ENCODE measurements at places on chromosomes 2 and 18.

DNA sequence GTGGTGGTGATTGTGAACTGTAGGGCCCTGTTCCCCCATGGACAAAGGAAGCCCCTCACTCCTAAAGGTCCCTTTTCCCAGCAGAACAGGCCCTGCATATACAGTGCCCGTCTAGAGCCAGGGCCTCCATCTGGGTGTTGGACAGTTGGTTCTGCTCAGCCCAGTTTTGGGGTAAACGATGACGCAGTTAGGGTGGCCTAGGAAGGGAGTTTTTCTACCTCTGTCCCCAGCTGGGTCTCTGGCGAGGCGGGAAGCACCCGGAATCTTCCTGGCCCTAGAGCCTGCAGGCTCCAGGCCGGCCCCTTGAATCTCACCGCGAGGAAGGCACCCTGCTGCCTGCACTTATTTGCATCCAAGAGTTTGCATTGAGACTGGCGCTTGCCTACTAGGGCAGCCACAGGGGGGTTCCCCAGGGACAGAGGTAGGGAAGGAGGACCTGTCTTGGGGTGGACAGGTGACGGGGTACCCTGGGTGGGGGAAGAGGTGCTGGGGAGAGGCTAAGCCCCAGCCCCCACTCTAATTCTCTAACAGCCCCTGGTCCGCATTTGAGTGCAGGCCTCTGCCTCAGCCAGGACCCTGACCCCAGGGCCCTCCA is 529 bp upstream of the MTA3 start:
- no peak for DNase-seq

- DNase-seq = no peak
These were observed 1.1 kb downstream of the FECH start for GRCh38 chr18:57585421-57585820.

DNA sequence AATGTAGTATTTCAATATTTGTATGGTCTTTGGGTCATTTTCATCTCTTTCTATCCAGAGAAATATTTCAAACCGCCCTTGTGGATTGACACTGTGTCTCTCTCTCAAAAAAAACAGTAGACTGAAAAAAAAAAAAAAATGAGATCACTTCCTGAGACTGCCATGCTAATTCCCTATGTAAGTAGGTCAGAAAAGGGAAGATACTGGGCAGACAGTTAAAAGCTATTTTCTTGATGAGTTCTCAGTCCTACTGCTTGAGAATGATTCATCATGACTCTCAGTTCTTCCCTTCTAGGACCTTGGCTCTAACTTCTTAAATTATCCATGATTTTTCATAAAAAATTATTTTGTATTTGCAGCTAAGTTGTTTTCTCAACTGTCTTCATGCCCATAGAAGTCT is 672.3 kb upstream of the REG3G start:
- DNase-seq = no peak

- no peak for DNase-seq
These were observed 46.9 kb downstream of the PTPRM start for GRCh38 chr18:7614042-7614441.

DNA sequence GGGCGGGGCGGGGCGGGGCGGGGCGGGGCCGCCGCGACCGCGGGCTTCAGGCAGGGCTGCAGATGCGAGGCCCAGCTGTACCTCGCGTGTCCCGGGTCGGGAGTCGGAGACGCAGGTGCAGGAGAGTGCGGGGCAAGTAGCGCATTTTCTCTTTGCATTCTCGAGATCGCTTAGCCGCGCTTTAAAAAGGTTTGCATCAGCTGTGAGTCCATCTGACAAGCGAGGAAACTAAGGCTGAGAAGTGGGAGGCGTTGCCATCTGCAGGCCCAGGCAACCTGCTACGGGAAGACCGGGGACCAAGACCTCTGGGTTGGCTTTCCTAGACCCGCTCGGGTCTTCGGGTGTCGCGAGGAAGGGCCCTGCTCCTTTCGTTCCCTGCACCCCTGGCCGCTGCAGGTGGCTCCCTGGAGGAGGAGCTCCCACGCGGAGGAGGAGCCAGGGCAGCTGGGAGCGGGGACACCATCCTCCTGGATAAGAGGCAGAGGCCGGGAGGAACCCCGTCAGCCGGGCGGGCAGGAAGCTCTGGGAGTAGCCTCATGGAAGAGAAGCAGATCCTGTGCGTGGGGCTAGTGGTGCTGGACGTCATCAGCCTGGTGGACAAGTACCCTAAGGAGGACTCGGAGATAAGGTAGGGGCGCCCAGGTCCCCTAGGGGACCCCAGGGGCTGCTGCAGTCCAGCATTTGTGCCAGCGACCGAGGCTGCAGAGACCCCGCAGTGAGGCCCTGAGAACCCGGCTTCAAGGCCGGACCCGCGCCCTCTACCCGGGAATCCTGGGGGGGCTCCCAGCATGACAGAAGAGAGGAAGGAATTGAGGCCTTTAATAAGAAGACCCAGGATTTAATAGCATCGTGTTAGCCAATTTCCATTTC is at the start of gene KHK:
Gene KHK (plus strand): TSS at position 49 of the 870 bp plus-strand sequence. CDS start 488 bp downstream, at position 537.
- DNase-seq = peak; percentile 88

DNA sequence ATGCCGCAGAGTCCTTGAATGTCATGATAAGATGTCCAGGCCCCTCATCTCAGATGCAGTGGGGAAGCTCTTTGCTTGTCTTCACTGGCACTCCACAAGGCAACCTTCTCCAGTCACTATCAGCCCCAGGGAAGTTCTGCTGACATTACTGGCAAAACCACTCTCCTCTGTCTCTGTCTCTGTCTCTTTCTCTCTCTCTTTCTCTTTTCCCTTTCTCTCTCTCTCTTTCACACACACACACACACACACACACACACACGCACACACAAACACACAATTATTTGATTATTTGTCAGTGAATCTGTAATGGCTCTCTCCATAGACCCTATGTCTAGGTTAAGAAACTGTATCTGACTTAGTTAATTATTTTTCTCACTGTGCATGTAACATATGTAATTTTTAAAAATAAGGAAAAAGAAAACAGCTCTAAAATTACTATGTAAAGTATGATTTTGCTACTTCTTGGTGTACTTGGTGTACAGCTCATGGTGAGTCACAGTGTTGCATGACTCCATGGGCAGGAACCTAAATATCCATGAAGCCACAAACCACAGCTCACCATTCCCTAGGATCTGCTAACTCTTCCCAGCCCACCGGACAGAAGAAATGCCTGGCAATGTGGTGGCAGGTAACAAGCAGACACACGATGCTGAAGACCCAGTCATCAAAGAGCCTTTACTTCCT is 594.9 kb upstream of the ID2 start:
- no peak for DNase-seq

GRCh38 chr18:6682437-6683111 is 46.9 kb upstream of the ARHGAP28 start:
- DNase-seq = no peak

- no peak for DNase-seq
These were observed 122.2 kb downstream of the SLC8A1 start for GRCh38 chr2:40329739-40330030.

GRCh38 chr18:72411261-72411660 is 132.9 kb downstream of the CBLN2 start:
- DNase-seq = no peak

- DNase-seq = no peak
These were observed 167.4 kb upstream of the STON1 start for GRCh38 chr2:48362515-48362914.

GRCh38 chr2:181892799-181893435 is 1.4 kb downstream of the ITPRID2 start:
- no peak for DNase-seq

GRCh38 chr2:105795575-105795934 is 50.8 kb downstream of the NCK2 start:
- no peak for DNase-seq

GRCh38 chr2:147405651-147406050 is 439.2 kb upstream of the ACVR2A start:
- DNase-seq = no peak

DNA sequence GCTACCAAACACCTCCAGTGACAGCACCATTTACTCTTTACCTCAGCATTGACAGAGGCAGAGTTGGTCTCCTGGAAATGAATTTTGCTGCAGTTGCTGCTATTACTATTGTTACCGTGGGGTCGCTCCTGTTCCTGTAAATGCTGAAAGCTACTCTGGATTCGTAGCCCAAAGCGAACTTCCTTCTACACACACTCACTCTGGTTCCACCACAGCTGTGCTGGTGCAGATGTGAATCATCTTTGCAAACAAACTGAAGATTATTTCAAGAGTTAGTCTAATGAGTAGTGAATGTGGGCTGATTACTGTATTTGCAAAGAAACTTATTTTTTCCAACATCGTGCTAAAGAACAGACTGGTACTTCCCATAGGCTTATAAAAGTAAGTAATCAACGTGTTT is 304.0 kb downstream of the LPIN1 start:
- no peak for DNase-seq

DNA sequence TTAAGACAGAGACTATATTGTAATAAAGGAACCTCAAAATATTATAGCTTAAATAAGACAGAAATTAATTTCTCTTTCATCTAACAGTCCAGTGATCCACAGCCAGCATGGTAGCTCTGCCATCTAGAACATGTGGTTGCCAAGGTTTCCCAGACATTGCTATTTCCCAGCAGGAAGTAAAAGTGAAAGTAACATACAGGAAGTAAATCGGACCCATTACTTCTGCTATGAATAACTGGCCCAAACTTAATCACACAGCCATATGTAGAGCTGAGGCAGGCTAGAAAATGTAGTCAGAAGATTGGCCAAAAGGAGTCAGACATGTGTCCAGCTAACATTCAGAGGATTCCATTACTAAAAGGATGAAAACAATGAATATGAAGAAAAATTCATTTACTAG is 71.0 kb downstream of the NOL4 start:
- no peak for DNase-seq

GRCh38 chr18:5158172-5158571 is 38.9 kb downstream of the AKAIN1 start:
- no peak for DNase-seq

DNA sequence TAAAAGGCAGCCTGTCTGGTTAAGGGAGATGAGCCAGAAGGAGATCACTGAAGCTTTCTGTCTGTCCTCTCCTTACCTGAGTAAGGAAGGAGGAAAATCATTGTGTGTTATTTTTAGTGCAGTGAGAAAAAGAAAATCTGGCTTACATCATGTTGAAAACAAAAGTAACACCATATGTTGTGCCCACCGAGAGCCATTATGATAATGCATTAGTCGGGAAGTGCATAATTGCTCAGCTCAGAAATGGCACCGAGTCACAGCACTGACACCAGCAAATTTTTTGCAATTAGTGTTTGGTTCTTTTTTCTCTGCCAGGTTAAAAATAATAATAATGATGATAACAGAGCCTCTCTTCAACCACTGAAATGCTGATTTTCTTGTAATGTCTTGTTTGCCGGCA is 46.6 kb downstream of the HNMT start:
- no peak for DNase-seq

- no peak for DNase-seq
These were observed 370.7 kb upstream of the MEX3C start for GRCh38 chr18:51568151-51568550.

DNA sequence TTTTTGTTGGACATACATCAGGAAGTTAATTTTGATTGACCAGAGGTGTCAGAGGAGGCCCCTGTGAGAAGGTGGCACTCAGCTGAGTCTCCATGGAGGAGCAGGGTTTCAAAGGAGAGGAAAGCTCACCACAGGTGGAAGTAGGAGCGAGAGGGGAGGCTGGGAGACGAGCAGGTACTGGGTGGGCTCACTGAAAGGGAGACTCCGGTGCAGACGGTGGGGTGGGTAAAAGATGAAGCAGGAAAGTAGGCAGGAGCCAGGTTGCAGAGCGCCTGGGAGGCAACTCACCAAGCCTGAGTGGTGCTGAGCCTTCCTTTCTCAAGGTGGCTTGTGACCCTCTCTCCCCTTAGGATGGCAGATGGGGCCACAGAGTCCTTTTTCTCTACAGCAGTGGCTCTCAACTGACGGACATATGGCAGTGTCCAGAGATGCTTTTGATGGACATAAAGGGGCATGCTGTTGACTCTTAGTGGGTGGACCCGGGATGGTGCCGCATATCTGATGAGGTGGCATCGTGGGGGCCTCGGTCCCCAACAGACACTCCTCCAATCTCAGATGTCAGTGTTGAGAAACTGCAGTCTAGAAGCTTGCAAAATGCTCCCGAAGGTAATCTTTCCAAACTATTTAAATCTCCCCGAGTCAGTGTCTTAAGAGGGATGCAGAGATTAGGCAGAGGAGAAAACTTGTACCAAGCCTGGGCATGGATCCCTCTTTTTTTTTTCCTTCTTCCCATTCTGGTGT is 64.0 kb downstream of the LPIN1 start:
- DNase-seq = no peak

GRCh38 chr2:200042944-200043343 is 87.6 kb downstream of the MAIP1 start:
- no peak for DNase-seq

DNA sequence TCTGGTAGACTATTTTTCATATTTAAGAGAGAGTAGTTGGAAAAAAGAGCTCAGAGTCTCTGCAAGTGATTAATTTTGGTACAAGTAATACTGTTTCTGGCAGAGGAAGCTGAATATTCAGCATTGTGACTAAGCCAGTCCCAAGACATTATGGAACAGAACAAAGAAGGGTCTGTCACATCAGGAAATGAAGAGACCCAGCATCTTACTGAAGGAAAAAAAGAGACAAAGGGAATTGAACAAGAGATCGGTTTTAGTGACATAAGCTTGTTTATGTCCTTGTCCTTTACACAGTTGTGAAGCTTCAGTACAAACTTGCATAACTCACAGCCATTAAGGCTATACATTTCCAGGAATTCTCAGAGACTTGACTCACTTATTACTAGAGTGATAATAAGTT is 568.5 kb upstream of the SLC8A1 start:
- no peak for DNase-seq

DNA sequence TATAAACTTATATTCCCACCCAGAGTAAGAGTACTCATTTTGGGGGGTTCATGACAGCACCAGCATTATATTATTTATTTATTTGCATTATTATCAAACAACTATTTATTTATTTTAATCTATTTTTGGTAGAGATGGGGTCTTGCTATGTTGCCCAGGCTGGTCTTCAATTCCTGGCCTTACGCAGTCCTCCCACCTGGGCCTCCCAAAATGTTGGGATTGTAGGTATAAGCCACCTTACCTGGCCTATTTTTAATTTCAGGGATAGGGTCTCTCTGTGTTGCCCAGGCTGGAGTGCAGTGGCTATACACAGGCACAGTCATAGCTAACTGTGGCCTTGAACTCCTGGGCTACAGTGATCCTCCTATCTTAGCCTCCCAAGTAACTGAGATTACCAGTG is 30.7 kb downstream of the GEMIN6 start:
- no peak for DNase-seq

DNA sequence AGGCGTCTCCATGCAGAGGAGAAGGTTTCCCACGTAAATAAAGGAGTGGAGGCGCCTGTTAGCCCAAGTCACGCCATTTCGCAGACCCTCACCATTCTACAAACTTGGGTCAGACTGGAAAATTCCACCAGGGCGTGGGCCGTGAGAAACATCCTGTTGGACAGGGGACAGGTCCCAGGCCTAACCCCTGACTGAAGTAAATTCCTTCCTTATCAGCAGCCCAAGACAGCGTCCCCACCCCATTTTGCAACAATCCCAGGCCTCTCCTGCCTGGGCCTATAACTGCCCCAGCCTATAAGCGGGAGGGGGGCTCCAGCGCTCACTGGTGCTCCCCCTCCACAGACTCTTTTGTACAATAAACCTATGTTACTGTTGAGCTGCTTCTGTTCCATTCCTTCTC is 57.3 kb upstream of the CBLN2 start:
- DNase-seq = no peak

Data from D721Med (cell line).